ENCODE measurements at places on chromosomes 7 and 10.
A peak's percentile ranks its signal among the peaks of the same experiment; 100 is the strongest.

- peaks cover 23% of the 10 kb centered on the region for H3K4me1 ChIP-seq
- no peaks in the 10 kb centered on the region for H3K36me3 ChIP-seq
- H3K27me3 ChIP-seq = no peaks in the 10 kb centered on the region
- H3K27ac ChIP-seq = peak overlapping the region; percentile 68
- DNase-seq = no peak
Measured at GRCh38 chr10:3853547-3854303, 68.7 kb upstream of the KLF6 start.

- no peak for DNase-seq
- H3K27ac ChIP-seq = no peak overlapping the region
- H3K27me3 ChIP-seq = no peaks in the 10 kb centered on the region
- H3K36me3 ChIP-seq = no peaks in the 10 kb centered on the region
- no peak overlapping the region for H3K4me3 ChIP-seq
- H3K4me1 ChIP-seq = no peaks in the 10 kb centered on the region
Measured at GRCh38 chr10:46098386-46098785, 52.3 kb upstream of the MSMB start.

- H3K27me3 ChIP-seq = no peaks in the 10 kb centered on the region
- no peak overlapping the region for H3K4me3 ChIP-seq
- H3K36me3 ChIP-seq = no peaks in the 10 kb centered on the region
- no peaks in the 10 kb centered on the region for H3K4me1 ChIP-seq
- H3K27ac ChIP-seq = no peak overlapping the region
Measured at GRCh38 chr10:27457261-27457945, 46.7 kb upstream of the RAB18 start.

GRCh38 chr7:142348100-142348499, 90.2 kb upstream of the PRSS58 start:
- H3K27ac ChIP-seq = no peak overlapping the region
- H3K27me3 ChIP-seq = peaks cover 17% of the 10 kb centered on the region
- DNase-seq = no peak
- no peaks in the 10 kb centered on the region for H3K36me3 ChIP-seq

DNA sequence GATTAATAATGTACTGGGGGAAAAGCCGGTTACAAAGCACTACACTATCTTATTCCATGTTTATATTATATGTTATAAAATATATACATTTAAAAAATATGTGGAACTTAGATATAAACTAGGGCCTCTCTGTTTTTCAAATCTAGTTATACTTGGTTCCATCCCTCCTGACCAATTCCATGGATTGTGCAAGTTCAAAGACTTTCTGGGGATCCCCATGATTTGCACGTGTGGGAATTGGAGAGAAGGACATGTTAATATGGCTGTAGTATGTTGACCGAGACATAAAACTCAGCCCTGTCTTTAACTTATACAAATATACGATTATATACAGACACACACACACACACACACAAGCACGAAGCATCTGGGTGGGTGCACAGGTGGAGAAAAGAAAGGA, 18.8 kb upstream of the ECHDC3 start:
- peaks cover 14% of the 10 kb centered on the region for H3K4me1 ChIP-seq
- H3K36me3 ChIP-seq = no peaks in the 10 kb centered on the region

- H3K36me3 ChIP-seq = no peaks in the 10 kb centered on the region
- H3K27ac ChIP-seq = no peak overlapping the region
- no peaks in the 10 kb centered on the region for H3K27me3 ChIP-seq
- DNase-seq = no peak
- no peaks in the 10 kb centered on the region for H3K4me1 ChIP-seq
- H3K4me3 ChIP-seq = no peak overlapping the region
Measured at GRCh38 chr7:126957443-126957842, 295.3 kb downstream of the GRM8 start.

- no peaks in the 10 kb centered on the region for H3K27me3 ChIP-seq
- no peak overlapping the region for H3K4me3 ChIP-seq
- no peak overlapping the region for H3K27ac ChIP-seq
- H3K36me3 ChIP-seq = no peaks in the 10 kb centered on the region
Measured at GRCh38 chr7:153217032-153217431, 457.5 kb downstream of the ACTR3B start.

DNA sequence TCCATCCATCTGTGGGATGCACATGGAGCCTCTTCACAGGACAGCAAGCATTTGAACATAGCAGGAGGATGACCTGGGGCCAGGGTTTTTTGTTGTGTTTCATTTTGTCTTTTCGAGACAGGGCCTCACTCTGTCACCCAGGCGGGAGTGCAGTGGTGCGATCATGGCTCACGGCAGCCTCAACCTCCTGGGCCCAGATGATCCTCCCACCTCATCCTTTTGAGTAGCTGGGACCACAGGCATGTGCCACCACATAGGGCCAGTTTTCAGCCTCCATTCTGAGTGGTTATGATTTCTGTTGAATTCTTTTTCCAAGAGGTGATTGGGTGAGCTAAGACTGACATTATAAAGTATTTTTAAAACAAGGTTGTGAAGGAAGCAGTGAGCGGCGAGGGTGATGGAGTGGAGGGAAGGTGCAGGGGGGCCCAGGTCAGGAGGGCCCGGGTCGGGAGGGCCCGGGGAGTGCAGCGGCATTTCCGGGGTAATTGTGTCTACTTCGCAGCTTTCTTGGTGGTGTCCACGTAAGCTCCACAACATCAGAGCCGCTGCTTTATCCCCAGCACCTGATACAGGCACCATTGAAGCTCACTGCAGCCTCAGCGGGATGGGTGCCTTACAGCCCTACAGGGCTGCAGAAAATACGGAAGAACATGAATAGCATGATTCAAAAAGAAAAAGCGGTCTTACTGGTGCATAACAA, 12.0 kb upstream of the LARP4B start:
- H3K27me3 ChIP-seq = no peaks in the 10 kb centered on the region
- no peaks in the 10 kb centered on the region for H3K36me3 ChIP-seq
- peaks cover 16% of the 10 kb centered on the region for H3K4me1 ChIP-seq

- DNase-seq = no peak
- H3K4me1 ChIP-seq = no peaks in the 10 kb centered on the region
- no peaks in the 10 kb centered on the region for H3K36me3 ChIP-seq
- H3K27ac ChIP-seq = no peak overlapping the region
- no peak overlapping the region for H3K4me3 ChIP-seq
Measured at GRCh38 chr10:96025566-96025965, 17.8 kb upstream of the CCNJ start.

- no peak overlapping the region for H3K4me3 ChIP-seq
- no peak overlapping the region for H3K27ac ChIP-seq
- DNase-seq = no peak
- H3K4me1 ChIP-seq = no peaks in the 10 kb centered on the region
- no peaks in the 10 kb centered on the region for H3K36me3 ChIP-seq
- H3K27me3 ChIP-seq = no peaks in the 10 kb centered on the region
Measured at GRCh38 chr10:6418167-6418566, 161.9 kb downstream of the PRKCQ start.

GRCh38 chr10:79286318-79286951, 60.8 kb upstream of the PPIF start:
- H3K27ac ChIP-seq = peak overlapping the region; percentile 86
- DNase-seq = peak; percentile 57
- H3K4me1 ChIP-seq = peaks cover 69% of the 10 kb centered on the region
- peaks cover 89% of the 10 kb centered on the region for H3K36me3 ChIP-seq
- no peak overlapping the region for H3K4me3 ChIP-seq

- no peak overlapping the region for H3K27ac ChIP-seq
- H3K4me1 ChIP-seq = no peaks in the 10 kb centered on the region
- DNase-seq = no peak
- no peak overlapping the region for H3K4me3 ChIP-seq
Measured at GRCh38 chr7:31791881-31792280, 104.9 kb downstream of the PPP1R17 start.

GRCh38 chr7:101177644-101178043, 2.4 kb downstream of the NAT16 start:
- no peak overlapping the region for H3K27ac ChIP-seq
- no peak for DNase-seq
- H3K36me3 ChIP-seq = no peaks in the 10 kb centered on the region

DNA sequence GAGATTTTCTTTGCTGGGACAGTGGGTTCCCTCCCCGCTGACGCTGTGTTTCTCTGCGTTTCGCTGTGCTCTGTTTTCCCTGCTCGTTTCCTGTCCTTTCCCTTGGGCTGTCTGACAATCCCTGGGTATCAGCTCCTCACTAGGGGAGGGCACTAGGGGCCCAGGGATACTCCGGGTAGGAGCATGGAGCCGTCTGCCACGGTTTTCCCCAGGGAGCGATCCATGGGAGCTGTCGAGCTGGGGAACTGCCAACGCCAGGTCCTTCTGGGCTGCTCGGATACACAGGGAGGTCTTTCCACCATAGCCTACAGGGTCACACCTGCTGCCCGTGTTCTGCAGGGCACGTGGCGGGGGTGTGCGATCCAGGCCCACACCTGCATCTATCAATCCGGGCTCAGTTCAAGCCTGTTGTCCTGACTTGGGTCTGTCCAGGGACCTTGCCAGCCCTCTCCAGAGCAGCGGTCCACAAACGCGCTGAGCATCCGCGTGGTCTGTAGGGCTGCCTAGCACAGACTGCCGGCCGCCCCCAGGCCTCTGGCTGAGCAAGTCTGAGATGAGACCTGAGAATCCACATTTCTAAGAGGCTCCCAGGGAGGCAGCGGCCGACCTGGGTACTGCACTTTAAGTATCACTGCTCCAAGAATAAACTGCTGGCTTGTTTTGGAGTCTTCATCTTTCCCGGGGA, 263.1 kb downstream of the ELFN1 start:
- H3K4me1 ChIP-seq = no peaks in the 10 kb centered on the region
- no peak for DNase-seq
- H3K4me3 ChIP-seq = no peak overlapping the region
- H3K36me3 ChIP-seq = peaks cover 15% of the 10 kb centered on the region

GRCh38 chr10:73810735-73811465, 498 bp downstream of the NDST2 start:
- H3K36me3 ChIP-seq = peaks cover 45% of the 10 kb centered on the region
- peak overlapping the region; percentile 90 for H3K4me3 ChIP-seq
- peak overlapping the region; percentile 99 for H3K27ac ChIP-seq
- H3K27me3 ChIP-seq = no peaks in the 10 kb centered on the region
- DNase-seq = peak; percentile 27

GRCh38 chr7:7789551-7789988, 71.2 kb upstream of the RPA3 start:
- no peak for DNase-seq
- H3K36me3 ChIP-seq = no peaks in the 10 kb centered on the region
- no peak overlapping the region for H3K4me3 ChIP-seq

GRCh38 chr10:118118716-118119115, 72.0 kb upstream of the RAB11FIP2 start:
- no peaks in the 10 kb centered on the region for H3K36me3 ChIP-seq
- no peak overlapping the region for H3K4me3 ChIP-seq
- DNase-seq = no peak
- H3K4me1 ChIP-seq = no peaks in the 10 kb centered on the region

DNA sequence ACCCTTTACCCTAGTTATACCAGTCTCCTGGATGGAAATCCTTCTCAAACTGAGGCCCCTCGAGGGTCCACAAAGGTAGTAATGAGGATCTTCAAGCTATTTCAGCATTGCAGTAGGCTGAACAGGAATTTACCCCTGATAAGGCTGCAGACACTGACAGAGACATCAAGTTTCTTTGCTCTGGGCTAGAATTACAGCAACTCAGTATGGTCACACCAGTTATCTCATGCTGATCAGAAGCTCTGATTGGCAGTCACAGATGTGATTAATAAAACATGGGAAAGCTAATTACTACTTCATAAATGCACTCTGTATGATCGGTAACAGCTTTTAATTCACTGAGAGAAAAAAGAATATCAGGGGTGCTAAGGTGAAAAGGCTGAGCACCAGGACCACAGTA, 30.6 kb downstream of the FAM204A start:
- no peaks in the 10 kb centered on the region for H3K27me3 ChIP-seq
- H3K36me3 ChIP-seq = no peaks in the 10 kb centered on the region
- DNase-seq = no peak
- H3K4me1 ChIP-seq = no peaks in the 10 kb centered on the region

GRCh38 chr10:36533316-36533715, 592.1 kb upstream of the ANKRD30A start:
- no peaks in the 10 kb centered on the region for H3K36me3 ChIP-seq
- no peak overlapping the region for H3K4me3 ChIP-seq
- no peaks in the 10 kb centered on the region for H3K4me1 ChIP-seq
- H3K27me3 ChIP-seq = no peaks in the 10 kb centered on the region

- no peaks in the 10 kb centered on the region for H3K27me3 ChIP-seq
- H3K4me1 ChIP-seq = no peaks in the 10 kb centered on the region
- H3K27ac ChIP-seq = no peak overlapping the region
- DNase-seq = no peak
- H3K4me3 ChIP-seq = no peak overlapping the region
- no peaks in the 10 kb centered on the region for H3K36me3 ChIP-seq
Measured at GRCh38 chr10:112926906-112927688, 22.9 kb upstream of the TCF7L2 start.

GRCh38 chr10:69766161-69766910, 35.4 kb upstream of the COL13A1 start:
- H3K4me3 ChIP-seq = no peak overlapping the region
- H3K27ac ChIP-seq = no peak overlapping the region
- no peaks in the 10 kb centered on the region for H3K27me3 ChIP-seq
- no peaks in the 10 kb centered on the region for H3K36me3 ChIP-seq
- peaks cover 31% of the 10 kb centered on the region for H3K4me1 ChIP-seq

DNA sequence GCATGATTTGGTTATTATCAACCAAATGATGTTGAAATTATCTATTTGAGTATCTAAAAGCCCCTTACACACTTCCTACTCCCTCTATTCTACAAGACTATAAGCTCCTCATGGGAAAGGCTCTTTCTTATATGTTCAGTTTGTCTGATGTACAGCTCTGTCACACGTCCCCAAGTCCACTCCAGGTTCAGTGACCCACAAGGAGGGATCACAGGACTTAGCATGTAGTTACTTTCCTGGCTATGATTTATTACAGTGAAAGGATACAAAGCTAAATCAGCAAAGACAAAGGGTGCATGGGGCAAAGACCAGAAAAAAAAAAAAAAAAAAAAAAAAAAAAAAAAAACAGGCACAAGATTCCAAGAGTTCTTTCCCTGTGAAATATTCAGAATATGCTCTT, 125.6 kb upstream of the TMEM106B start:
- no peaks in the 10 kb centered on the region for H3K27me3 ChIP-seq
- no peak for DNase-seq
- no peak overlapping the region for H3K4me3 ChIP-seq
- no peaks in the 10 kb centered on the region for H3K4me1 ChIP-seq

- no peaks in the 10 kb centered on the region for H3K27me3 ChIP-seq
- no peak overlapping the region for H3K27ac ChIP-seq
- no peaks in the 10 kb centered on the region for H3K36me3 ChIP-seq
- no peak for DNase-seq
- H3K4me3 ChIP-seq = no peak overlapping the region
Measured at GRCh38 chr10:70622981-70623844, 20.7 kb upstream of the PRF1 start.
